Vagina (tissue), 2 donors: ENCODE measurements at places on chromosomes 16 and 17.

DNA sequence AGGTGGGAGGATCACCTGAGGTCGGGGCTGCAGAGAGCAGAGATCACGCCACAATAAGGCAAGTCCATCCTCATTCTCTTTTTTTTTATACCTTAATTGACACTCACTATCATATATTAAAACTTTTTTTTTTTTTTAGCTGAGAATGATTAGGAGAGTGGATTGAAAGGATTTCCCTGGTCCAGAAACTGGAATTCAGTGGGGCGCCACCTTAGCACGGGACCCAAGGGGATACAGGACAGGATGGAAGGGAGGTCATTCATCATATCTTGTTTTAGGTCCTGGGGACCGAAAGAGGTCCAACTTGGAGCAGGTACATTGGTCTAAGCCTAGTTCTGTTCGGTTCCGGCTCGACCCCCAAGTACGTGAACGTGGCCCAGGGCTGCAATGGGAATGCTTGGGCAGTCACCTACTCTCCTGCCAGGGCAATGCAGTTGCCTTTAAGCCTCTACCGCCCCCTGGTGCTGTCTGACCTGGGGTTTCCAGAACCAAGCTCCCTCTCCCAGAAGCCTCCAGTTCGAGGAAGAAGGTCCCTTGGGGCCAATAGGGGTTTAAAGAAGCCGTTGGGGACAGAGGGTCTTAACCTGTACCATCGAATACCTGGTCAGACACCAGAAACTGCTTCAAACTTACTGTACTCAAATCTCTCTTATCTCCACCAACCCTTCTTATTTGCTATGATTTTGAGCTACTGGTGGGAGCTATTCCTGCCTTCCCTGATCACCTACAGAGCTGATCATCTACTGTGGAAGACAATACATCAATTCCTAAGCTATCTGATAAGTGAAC, 19.9 kb upstream of the GPATCH8 start:
- no peak for DNase-seq

GRCh38 chr17:56835264-56835585, 1.3 kb downstream of the DGKE start:
- DNase-seq, result no peak

GRCh38 chr16:13795131-13795530, 124.8 kb upstream of the ERCC4 start:
- no peak for DNase-seq

- no peak for DNase-seq
Measured at GRCh38 chr17:32483451-32484019, 3.3 kb upstream of the CDK5R1 start.

DNA sequence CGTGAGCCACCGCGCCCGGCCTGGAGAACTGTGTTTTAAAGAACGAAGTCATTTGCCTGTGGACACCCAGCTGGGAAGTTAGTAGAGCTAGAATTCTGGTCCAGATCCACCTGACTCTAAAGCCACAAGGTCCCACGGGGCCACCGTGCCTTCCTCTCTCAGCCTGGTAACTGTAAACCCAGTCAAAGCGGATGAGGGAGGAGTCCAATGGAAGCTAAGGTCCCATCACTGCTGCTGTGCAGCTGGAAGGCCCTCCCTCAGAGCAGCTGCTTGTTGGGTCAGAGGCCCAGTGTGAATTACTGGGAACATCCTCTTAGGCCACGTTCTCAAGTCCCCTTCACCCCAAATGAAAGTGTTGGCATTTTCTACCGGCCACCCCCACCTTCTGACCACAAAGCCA, 48.8 kb upstream of the CACNG5 start:
- no peak for DNase-seq

DNA sequence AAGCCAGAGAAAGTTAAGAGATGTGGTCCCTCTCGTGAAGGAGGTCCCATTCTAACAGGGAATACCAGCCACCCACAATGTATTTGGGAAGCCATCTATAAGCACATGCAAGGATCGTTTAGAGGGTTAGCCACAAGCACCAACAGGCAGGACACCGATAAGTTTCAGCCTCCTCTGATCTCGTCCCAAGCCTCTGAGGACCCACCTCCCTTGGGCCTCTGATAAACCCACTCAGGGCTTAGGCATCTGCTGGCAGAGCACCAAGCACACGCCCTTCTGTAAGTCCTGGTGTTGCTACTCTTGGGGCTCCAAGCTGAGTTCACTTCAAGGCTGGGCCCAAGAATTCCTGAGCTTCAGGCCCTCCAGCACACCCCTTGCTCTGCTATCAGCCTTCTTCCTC, 5.4 kb upstream of the PNPO start:
- no peak for DNase-seq

DNA sequence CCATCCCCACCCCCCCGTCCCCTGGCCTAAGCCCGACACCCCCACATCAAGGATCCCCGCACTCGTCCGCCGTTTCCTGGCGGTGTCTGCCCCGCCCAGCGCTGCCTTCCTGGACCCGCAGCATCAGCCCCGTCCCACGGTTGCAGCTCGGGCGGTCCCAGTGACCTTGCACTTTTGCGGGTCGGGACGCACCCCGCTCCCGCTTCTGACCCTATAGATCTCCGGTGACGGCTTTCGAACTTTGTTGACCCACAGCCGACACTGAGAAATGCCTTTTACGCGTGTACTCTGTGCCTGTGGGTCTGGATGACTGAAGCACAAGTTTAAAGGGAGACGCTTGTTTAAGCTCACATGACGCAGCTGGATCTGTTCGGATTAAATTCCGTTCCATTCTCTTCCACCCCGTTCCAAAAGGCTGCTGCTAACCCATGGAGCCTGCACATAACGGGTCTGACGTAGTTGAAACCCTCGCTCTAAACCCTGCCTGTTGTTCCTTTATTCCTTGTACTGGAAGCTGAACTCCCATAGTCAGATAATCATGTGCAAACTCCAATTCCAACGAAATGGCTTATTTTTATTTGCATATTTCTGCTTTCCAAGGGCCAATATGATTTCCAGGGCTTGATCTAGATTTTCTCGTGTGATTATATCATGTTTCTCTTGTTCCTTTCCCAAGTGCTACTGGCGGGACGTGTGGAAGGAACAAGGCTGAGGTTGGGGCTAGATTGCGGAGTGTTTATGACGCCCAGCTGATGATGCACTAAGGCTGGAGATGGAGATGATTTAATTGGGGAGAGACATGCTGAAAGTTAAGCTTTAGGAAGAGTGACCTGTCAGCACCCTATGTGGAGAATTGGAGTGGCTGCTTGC, 834 bp downstream of the FLYWCH1 start:
- no peak for DNase-seq

GRCh38 chr17:76369804-76370203, 14.6 kb upstream of the SPHK1 start:
- no peak for DNase-seq

DNA sequence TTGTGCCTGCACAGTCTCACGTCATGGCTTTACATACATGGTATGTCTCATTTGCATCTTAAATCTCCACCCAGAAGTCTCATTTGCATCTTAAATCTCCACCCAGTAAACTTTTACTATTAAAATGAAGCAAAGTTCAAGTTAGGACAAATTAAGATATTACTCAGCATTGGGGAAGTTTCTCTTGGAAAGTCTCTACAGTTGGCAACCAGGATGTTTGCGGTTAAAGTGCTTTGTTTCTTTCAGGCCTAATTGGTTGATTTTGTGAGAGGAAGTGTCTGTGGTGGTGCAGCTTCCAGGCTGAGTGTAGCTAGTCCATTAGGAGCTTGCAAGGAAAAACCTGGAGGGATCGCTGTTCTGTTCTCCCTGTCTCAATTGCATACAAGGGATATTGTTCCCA, 1373.3 kb upstream of the GOT2 start:
- DNase-seq, result no peak

DNA sequence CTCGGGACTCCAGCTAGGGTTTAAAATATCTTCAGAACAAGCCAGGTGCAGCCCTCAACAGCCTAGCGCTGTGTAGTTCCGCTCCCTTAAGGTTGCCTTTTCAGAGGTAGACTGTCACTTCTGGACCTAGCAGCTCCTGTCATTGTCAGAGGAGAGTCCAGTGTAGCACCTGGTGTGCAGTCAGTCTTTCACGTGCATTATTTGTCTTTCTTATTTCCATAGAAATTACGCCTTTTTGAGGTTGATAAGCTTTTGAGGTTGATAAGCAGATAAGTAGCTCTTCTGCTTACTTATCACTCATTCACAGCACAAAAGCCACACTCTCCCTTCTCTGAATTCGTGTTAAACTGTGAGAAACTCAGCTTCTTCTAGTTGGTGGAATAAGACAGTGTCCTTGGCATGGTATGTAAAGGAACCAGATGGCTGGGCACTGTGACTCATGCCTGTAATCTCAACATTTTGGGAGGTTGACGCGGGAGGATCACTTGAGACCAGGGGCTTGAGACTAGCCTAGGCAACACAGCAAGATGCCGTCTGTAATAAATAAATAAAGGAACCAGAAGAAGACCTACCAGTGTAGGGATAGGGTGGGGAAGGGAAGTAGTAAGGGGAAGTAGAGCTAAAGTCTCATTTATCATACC, 10.2 kb downstream of the EEF2K start:
- DNase-seq, result no peak

DNA sequence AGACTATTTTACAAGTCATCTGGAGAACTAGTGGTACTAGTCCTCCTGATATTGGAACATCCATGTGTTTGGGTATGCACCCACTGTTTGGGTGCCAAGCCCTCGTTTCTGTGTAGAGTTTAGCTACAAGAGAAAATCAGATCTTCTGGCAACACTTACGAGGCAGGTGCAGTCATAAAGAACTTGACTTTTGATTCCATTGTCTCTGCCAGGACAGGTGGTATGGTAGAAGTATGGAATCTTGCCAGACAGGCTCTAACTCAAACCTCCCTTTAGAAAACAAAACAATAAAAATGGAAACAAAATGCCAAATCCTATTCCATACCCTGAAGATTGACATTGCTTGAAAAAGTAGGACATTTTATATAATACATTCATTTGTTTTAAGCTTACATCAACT, 16.0 kb downstream of the RNF43 start:
- DNase-seq, result no peak

DNA sequence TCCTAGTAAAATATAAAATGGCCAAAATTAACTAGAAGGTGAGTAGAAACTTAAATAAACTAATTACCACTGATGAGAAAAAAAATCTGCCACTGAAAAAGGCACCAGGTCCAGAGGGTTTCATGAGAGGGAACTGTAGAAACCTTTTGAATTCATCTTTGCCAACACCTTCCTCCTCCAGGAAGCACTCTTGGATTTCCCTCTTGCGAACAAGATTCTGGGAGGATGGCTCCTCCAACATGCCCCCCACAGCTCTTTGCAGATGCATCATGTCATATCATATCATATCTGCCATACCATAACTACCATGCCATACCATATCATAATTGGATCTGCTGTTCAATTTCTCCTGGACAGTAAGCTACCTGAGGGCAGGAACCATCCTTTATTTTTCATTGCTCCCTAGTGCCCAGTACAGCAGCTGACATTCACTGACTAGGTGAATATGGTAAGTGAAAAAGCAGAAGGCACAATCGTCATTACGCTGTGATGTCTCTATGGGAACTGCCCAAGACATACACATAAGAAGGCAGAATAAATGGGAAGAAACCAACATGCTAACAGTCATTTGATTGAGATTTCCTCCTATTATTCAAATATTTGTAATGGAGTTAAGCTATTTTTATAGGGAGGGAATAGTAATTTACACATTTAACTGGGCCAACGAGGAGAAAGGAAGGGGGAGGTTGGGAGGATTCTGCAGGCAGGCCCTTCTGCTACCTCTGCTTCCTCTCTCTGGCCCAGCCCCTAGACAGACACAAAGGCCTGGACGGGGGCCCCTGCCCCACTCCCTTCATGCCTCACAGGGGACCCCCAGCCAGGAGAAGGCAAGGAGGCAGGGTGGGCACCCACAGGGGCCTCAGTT, 110.1 kb upstream of the SMURF2 start:
- DNase-seq, result no peak

DNA sequence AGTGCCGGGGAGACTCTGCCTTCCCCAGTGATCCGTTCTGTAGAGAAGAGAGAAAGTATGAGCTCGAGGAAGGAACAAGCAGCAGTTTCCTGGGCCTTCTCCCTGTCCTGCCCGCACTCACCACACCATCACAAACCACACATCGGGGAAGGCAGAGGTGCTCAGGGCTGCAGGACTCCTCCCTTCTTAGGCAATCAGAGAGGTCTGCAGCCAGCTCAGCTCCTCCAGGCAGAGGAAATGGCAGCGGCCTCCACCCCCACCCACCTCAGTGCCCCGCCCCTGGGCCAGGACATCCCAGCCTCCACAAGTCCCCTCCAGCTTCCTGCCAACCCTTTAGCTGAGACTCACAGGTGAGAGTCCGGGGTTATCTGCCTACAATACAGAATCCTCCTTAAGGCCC, 2.0 kb downstream of the ZNF319 start:
- DNase-seq, result no peak

- DNase-seq, result no peak
Measured at GRCh38 chr17:5826384-5826783, 242.1 kb upstream of the NLRP1 start.

- DNase-seq, result no peak
Measured at GRCh38 chr16:4046221-4046620, 70.0 kb downstream of the ADCY9 start.

GRCh38 chr16:56426585-56426984, 1.2 kb upstream of the AMFR start:
- no peak for DNase-seq

DNA sequence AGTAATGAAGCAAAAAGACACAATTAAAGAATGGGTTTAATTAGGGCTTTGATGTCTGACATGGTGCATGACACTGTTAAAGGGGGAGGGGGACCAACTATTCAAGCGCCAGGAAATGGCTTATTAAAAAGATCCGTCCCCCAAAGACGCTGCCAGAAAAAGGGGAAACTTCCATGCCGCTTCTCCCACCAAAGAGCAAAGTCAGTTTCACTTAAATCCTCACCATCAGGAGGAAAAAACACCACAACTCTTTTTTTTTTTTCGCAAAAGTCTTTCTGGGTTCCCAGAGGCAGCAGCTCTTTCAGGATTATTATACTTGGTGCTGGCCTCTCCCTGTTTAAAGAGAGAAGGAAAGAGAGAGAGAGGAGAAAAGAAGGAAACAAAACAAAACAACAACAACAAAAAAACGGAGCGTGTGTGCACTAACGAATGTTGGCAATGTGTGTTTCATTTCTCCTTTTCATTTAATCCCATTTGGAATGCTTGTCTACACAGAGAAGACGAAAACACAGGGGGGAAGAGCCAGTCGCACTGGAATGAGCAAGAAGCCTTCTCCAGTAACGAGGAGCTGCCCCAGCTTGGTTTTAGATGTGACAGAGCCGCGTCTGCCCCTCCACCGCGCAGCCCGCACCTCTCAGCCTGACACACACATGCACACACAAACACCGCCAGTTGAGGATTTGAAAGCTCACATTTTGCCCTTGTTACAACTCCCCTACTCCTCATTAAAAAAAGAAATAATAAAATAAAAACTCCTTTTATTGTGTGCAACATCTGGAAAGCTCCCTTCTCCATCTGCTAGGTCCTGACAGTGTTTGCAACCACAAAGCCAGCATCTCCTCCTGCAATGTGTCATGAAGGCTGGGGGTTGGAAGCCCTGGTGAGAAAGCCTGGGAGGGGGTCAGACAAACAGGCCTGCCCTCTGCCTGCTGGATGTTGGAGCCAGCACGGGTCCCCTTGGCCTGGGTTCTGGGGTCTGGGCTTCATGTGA, 32.7 kb upstream of the AXIN2 start:
- DNase-seq, result no peak

DNA sequence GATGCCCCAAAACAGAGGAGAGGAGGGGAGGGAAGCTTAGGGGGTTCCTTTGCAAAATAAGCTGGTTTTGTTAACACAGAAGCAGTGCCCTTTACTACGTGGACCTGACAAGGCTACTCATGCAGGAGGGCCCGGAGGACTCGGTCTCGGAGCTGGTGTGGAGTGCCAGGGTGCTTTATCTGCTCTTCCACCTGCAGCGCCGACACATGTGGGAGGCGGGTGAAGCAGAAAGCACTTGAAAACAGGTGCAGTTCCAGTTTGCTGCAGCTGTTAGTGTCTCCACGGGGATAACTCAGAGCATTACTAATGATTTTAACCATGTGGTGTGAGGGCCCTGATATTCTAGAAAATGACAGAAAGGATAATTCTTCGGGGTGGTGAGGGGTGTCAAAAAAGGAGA, 35.0 kb upstream of the MNT start:
- DNase-seq, result no peak
